ENCODE measurements at places on chromosomes 4 and X.

- DNase-seq = no peak
These were observed 298.7 kb upstream of the KLF3 start for GRCh38 chr4:38365261-38365660.

DNA sequence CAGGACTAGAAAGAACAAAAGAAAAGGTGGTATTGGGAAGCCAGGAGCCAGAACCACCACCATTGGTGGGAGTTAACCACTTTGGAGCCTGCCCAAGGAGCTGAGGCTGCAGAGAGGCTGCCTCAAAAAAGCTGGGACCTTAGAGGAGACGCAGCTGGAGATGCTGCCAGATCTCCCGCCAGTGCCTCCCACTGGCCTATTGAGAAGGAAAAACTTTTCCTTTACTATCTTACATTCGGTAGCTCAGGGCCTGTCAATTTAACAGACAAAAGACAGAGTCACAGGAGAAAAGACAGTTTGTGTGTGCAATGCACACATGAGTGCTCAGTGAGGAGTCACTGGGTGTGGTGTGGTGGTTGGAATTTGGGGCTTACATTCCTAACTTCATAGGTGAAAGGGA, 52.4 kb upstream of the HPSE start:
- no peak for DNase-seq

DNA sequence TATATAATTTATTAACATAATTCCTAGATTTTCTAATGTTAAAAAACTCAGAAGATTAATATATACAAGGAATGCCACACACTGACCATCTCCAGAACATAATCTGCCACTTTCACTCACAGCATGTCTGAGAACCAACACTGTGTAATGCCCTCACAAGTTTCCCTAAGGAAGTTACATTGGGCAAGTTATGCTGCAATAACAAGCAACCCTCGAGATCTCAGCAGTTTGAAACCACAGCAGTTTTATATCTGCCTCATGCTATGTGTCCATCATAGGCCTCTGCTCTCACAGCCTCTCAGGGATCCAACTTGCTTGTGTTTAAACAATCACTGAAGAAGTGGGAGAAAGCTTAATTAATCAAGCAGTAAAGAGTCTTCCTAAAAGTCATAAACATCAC, 250.0 kb upstream of the SLC7A11 start:
- no peak for DNase-seq

DNA sequence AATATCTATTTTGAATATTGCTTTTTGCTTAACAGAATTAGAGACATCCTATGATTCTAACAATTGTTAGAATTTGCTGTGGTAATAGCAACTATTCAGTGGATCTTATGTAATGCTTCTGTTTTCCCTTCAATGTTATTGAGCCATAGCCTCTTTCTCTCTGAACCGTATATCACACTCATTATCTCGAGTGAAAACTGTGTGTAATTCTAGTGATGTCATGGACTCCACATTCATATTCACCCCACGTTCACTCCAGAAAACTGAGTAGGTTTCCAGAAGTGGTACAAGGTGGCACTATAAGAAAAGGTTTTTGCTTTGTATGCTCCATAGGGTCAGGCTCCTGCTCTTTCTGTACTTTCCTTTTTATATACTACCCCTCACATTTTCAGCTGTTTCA, 534.3 kb upstream of the PABPC4L start:
- DNase-seq = no peak

DNA sequence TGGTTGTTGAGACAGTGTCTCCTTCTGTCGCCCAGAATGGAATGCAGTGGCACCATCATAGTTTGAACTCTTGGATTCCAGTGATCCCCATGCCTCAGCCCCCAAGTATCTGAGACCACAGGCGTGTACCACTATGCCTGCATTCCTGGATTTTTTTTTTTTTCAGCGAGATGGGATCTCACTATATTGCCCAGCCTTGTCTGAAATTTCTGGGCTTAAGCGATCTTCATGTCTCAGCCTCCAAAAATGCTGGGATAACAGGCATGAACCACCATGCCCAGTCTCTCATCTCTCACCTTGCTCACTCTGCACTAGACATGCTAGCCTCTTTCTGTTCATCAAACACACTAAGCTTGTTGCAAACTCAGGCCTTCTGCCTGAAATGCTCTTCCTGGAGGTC, 104.1 kb downstream of the UBE2K start:
- DNase-seq = no peak

- DNase-seq = no peak
These were observed 23.6 kb upstream of the GPR78 start for GRCh38 chr4:8556341-8557150.
